HuH-7.5 (cell line): ENCODE measurements at places on chromosomes 6 and 20.

DNA sequence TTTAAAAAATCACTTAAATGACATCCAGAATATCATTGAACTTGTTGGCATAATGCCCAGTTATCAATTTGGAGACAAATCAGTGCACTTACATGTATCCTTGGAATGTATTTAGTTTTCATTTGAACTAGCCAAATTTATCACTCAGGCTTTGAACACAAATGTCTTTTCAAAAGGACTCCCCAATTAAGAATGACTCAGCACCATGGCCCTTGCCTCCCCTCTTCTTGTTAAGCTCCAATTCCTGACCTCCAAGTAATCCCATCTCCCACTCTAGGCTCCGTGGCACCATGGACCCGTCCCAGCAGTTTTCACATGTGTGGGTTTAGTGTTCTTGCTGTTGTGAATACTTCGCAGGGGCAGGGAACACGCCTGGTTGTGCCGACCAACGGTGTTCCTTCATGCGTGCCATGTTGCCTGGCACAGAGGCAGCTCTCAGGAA, 2.7 kb downstream of the AKAP12 start:
- no peak for DNase-seq

GRCh38 chr6:159151266-159151855, 17.8 kb upstream of the FNDC1 start:
- no peak for DNase-seq

DNA sequence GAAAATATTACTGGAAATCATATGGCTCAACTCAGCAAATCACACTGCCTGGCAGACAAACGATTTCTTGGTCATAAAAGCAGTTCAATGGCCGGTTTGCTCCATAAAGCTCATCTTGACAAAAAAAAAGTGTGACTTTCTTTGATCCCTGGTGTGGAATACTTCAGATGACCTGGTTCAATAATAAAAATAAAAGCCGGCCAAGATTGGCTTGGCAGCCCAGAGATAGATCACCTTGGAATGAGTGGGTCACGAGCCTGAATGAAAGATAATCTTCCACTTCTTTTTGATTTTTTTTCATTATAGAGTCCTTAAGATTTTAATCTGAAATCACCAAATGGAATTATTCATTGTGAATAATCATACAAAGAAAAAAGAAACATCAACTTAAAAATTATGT, 445.3 kb upstream of the CITED2 start:
- DNase-seq: no peak

DNA sequence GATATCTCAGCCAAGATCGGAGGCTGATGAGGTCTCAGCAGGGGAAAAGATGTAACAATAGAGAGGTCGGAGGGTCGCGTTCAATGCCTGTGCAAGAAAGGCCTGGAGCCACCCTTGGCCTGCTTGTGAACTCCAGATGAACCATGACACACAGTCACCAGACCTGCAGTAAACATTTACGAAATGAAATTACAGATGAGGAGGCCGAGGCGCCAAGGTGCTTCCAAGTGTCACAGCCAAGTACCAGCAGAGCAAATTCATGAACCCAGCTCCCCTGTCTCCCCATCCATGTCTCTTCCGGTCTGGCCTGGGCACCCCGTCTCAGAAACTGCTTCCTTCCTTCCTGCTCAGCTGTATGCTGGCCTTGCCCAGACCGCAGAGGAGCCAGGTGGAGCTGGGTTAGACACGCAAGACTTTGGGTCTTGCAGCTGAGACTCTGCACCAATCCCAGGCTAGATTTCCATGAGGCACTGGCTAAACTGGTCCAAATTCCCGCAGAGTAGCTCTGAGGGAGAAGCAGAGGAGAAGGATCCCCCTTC, 48.1 kb downstream of the CHMP4B start:
- DNase-seq: no peak

DNA sequence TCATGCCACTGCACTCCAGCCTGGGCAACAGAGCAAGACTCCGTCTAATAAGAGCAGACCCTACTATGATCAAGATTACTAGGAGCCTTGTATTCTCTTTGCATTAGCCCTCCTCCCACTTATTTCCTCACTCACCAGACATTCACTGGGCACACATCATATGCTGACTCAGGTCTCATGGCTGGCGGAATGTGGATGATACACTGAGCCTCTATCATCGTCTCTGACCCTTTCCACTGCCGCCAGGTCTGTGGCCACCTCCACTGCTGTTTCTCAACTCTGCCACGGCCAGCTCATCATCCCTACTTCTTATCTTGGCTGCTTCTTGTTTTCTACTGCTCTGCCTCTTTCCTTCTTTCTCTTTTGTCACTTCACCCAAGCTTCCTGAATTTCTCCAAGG, 161.0 kb downstream of the BACH2 start:
- DNase-seq: no peak
